ENCODE measurements at places on chromosomes 2 and 18.

DNA sequence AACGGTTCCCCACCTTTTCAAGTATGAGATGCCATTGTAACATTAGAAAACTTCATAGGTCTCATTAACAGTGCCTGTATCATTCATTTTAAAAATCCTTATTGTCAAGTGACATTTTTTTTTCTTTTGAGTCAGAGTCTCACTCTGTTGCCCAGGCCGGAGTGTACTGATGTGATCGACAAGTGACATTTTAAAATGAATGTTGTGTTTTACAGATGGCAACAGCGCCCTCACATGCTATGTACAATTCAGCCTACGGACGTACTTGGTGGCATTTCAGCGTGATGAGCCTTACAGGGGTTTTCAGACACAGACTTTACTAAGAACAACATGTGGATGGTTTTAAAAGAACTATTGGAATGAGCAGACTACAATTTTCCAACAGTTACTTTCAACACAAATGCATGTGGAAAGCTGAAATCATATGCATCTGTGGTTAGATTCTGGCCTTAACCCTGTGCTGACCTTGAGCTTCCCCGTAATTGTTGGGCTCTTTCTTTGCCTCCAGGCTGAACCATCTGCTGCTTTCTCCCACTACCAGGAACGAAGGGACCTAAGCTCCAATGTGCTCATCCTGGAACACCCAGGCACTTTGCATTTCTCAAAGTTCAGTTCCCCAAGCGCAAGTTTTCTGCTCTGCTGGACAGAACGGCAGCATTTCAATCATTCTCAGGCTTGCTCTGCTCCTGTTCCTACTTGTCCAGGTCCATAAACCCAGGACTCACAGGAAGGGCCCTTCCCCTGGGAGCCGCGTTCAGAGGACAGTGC is 119.9 kb upstream of the NDUFV2 start:
- DNase-seq, result no peak

- no peak for DNase-seq
Observed at GRCh38 chr18:73908323-73908722, 239.3 kb downstream of the FBXO15 start.

GRCh38 chr18:6811816-6812215 is 82.3 kb downstream of the ARHGAP28 start:
- DNase-seq, result no peak

DNA sequence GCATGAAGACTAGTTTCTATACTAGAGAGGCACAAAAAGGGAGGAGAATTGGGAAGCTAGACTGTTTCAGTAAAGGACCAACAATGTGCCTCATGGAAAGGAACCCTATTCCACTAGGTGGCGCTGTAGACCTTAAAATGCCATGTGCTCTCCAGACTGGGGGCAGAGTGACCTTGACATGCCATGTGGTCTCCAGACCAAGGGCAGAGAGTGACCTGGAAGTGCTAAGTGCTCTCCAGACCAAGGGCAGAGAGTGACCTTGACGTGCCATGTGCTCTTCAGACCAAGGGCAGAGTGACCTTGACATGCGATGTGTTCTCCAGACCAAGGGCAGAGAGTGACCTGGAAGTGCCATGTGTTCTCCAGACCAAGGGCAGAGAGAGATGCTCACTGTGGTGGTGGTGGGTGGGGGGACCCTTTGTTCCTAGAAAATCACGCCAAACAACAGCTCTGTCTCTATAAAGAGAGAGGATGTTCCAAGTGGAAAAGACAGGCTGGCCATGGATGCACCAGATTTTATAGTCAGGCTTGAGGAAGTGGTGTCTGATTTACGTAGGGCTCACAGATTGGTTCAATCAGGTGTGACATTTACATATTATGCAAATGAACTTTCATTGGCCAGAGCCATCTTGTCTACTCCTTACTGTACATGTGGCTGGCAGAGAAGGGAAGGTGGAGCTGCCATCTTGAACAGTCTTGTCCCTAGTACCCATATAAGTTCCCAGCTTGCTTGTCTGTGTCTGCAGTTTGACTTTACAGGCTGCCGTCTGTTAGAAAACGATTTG is 344.0 kb upstream of the DDX18 start:
- no peak for DNase-seq

DNA sequence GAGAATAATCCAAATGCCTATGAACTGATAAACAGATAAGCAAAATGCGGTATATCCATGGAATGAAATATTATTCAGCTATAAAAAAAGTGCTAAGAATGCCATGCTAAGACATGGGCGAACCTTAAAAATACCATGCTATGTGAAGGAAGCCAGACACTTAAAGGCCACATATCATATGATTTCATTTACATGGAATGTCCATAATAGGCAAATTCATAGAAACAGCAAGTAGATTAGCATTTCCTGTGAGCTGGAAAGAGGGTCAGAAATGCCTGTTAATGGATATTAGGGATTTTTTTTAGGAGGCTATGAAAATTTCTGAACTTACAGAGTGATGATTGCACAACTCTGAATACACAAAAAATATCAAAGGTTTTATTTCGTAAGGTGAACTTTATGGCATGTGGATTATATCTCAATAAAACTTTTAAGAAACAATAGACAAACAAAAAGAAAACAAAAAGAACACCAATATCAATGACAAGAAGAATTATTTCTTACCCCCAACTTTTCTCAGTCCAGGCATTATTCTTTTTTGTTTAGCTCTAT is 1207.7 kb downstream of the SUCLG1 start:
- no peak for DNase-seq

GRCh38 chr2:132788310-132788838 is 118.4 kb upstream of the LYPD1 start:
- no peak for DNase-seq

GRCh38 chr2:101710471-101711318 is 13.2 kb downstream of the MAP4K4 start:
- DNase-seq, result no peak

DNA sequence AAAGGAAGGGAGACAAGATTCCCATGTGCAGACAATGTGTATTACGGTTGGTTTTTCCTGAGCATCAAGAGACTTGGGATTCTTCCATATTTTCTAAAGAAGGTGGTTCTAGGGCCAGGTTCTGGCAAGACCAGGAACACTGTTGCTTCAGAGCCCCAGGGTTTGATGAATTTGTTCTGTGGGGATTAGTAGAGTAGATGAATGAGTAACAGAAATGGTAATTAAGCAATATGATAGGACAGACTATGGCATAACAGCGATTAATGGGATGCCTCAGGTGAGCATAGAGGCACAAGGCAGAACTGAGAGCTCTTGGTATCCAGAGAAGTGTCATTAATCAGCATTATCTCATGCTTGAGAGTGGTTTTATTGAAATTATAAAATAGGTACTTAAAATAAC is 82.8 kb upstream of the PNPT1 start:
- no peak for DNase-seq

- no peak for DNase-seq
Observed at GRCh38 chr2:221896505-221897151, 324.5 kb upstream of the EPHA4 start.

All from stimulated activated CD4-positive, alpha-beta T cell treated with anti-CD3 and anti-CD28 coated beads, Interleukin-1b, Interleukin-23, amount 100 ng/mL, for 4 hours (primary cell).